H7 (cell line): ENCODE measurements at places on chromosomes 3 and 15. TPM values are rescaled to one million over a fixed set of nuclear protein-coding genes. Genes with fewer than 3 reads are reported as not detected.

RASGRF1 gene
- total RNA-seq: 0.11 and 0.14 TPM in 2 replicates

LTF gene
- not detected in 2 replicates for total RNA-seq

CCRL2 gene
- not detected in 2 replicates for total RNA-seq

TM4SF1 gene
- total RNA-seq: 0.07 TPM in 1 of 2 replicates, not detected in the other

ZNF80 gene
- not detected in 2 replicates for total RNA-seq

CAND2 gene
- total RNA-seq: 16.7 and 17.4 TPM in 2 replicates

GRCh38 chr3:54862526-54862925 is 65.3 kb downstream of the LRTM1 start:
- no peak for DNase-seq

GRCh38 chr15:70252951-70253320 is 155.2 kb upstream of the TLE3 start:
- DNase-seq: peak; percentile 38

GRCh38 chr3:122331886-122332285 is 6.8 kb downstream of the CSTA start:
- DNase-seq: no peak

GRCh38 chr15:41578736-41579383 is 19.8 kb downstream of the TYRO3 start:
- DNase-seq: no peak

DNA sequence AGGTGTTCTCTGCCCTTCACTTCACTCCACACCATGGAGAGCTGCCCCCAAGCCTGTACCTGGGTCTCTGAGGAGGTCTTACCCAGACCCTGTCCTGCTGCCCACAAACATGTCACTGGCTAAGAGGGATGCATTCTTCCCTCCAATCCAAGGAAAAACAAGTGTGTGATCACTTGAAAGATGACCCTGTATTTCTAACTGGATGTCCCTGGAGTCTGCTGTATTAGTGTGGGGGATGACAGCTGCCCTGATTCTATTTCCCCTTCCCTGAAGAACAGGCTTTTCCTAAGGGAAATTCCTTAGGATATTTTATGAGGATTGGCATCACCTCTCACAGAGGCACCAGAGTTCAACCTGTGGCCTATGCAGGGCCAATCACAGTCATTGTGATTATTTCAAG is 55.0 kb upstream of the GATA2 start:
- DNase-seq: no peak

- DNase-seq: no peak
These were observed 142.9 kb upstream of the BFSP2 start for GRCh38 chr3:133256787-133257483.

- DNase-seq: no peak
These were observed 56.7 kb downstream of the ALCAM start for GRCh38 chr3:105423397-105423796.

DNA sequence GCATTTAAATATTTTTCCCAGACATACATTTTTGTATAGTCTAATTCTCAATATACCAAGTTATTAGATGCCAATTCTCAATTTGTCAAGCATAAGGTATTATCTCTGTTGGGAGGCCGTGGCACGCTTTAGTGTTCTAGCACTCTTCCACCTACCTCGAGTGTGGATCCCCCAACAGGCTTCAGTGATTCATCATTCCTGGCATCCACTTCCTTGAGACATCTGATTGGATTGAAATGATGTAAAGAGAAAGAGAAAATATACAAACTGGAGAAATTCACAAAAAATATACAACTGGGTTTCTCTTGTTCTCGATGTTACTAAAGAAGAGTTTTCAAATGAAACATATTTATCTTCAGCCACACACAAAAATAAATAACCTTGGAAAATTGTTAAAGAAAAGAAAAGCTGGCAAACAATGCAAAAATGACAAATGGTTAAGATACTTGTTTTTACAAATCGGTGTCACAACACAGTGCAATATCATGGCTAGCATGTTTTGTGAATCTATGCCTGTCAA is 218.0 kb upstream of the CDIN1 start:
- DNase-seq: no peak

- no peak for DNase-seq
These were observed 176.5 kb upstream of the KCNMB2 start for GRCh38 chr3:178359728-178360127.

GRCh38 chr15:42073418-42073817 is 20.9 kb downstream of the PLA2G4D start:
- DNase-seq: no peak

DNA sequence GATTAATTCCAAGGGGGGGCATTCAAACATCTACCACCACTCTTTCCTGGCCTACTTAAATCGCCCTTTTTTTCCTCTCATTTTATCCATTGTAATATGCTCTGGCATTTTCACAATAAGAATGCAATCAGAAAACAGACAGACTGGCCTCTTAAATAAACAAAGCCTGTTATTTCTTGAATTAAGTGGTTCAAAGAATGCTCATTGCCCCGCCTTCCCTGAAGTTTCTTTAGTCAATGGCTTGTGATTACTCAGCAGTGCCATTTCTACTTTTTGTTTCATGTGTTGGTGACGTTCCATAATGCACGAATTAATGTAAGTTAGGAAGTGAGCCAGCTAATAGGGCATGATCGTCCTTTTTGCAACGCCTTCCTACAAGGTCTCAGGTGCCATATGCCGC is 68.0 kb downstream of the FBN1 start:
- no peak for DNase-seq

DNA sequence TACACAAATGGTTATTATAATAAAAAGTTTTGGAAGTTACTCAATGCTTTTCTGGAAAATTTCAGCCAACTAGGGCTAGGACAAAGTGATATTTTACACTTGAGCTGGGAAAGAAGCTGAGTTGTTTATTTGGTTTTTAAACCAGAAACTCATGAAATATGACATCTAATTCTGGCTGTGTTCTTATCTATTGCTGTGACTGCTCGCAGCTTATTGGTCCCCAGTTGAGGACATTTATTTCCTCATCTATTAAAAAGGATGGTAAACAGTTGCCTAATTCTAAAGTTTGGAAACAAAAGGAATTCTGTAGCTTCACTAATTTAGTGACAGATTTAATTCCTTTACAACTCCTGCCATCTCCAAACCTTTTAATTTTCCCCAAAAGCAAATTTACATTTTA is 487.6 kb upstream of the IL12A start:
- no peak for DNase-seq
